ENCODE measurements at places on chromosomes 2 and 18.

- DNase-seq, result no peak
These were observed 44.6 kb downstream of the WDFY1 start for GRCh38 chr2:223900531-223900930.

DNA sequence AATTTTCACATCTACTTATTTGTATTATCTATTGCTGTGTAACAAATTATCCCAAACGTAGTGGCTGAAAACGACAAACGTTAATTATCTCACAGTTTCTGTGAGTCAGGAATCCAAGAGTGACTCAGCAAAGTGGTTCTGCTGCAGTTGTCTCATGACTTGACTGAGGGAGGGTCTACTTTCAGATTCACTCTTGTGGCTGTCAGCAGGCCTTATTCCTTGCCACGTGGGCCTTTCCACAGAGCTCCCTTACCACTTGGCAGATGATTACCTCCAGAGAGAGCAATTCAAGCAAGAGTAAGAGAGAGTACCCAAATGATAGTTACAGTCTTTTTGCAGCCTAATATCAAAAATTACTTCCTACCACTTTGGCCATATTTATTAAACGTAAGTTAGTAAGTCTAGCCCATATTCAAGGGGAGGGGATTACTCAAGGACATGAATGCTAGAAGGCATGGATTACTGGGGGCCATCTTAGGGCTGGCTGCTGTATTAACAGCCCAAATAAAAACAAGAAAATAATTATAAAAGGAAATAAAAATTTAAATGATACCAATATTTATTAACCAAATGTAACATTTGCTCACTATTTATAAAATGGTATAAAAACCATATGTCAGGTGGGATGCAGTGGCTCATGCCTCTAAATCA is 48.7 kb upstream of the NBEAL1 start:
- DNase-seq, result no peak

DNA sequence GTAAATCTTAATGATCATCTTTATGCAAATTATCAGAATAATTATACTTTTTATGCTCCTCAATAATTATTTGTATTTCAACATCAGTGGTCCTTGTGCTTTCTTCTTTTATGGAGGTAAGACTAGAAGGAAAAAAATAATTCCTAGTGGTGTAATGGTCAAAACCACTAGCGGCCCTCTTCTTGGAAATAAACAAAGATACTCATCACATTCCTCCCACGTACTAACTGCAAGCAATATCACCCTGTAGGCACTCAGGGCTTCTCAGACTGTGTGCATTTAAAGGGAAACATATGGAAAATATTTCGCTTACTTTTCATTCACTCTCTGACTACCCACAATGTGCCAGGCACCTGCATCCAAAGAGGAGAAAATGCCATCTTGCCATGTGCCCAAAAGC is 263.7 kb downstream of the DOK6 start:
- no peak for DNase-seq

GRCh38 chr2:227534714-227535113 is 62.8 kb downstream of the AGFG1 start:
- DNase-seq, result no peak
